Hematopoietic multipotent progenitor cell treated with erythropoietin and hydrocortisone succinate and interleukin-3 and kit ligand, for 6 days (in vitro differentiated cells): ENCODE measurements at places on chromosomes 4 and X.

DNA sequence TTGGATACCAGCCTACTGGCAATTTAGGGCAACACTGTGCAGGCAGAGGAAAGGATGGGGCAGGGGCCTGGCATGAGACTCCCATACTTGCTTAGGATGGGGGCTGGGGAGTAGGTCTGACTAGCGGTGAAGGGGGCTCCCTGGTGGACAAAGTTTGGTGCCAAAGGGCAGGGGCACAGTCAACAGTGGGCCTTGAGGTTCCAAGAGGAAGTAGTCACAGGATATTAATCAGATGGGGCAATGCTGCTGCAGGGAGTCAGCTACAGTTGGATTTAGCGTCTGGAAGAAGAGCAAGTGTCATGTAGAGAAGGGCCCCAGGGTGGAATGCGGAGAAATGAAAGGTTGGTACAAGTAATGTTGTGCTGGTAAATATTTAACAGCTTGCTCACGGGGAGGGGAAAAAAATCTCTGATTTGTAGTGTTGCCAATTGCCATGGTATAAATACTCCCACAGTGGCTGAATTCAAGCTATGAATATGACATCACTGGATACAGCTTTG lies 139.4 kb downstream of the PJA1 start:
- no peak for DNase-seq

GRCh38 chrX:140157611-140158010 lies 192.3 kb upstream of the CXorf66 start:
- no peak for DNase-seq

GRCh38 chr4:5812506-5813229 lies 80.2 kb downstream of the CRMP1 start:
- DNase-seq = peak; percentile 92

DNA sequence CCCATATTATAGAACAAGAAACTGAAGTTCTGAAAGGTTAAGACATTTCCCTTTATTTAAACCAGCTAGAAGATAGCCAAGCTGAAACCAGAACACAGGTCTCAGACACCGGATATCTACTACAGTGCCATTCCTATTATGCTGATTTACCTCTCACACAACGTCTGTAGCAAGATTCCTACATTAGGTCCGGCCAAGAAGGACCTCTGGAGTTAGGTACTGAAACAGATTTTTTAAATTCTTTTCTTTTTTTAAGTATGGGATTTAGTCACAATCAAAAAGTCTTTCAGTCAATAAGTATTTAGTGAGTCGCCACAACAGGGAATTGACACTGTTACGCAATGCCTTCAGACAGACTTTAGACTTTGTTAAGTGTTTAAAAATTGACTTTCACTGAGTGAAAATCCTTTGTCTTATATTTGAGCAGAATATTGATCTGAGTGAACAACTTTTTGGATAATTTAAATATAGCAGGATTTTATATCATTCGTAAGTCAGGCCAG lies 26.5 kb upstream of the SPANXN4 start:
- no peak for DNase-seq

GRCh38 chr4:105807496-105807895 lies 87.8 kb upstream of the NPNT start:
- no peak for DNase-seq

GRCh38 chr4:48109413-48110263 lies 24.4 kb downstream of the TXK start:
- DNase-seq = peak; percentile 79

GRCh38 chr4:24126776-24127175 lies 236.9 kb upstream of the PPARGC1A start:
- no peak for DNase-seq

DNA sequence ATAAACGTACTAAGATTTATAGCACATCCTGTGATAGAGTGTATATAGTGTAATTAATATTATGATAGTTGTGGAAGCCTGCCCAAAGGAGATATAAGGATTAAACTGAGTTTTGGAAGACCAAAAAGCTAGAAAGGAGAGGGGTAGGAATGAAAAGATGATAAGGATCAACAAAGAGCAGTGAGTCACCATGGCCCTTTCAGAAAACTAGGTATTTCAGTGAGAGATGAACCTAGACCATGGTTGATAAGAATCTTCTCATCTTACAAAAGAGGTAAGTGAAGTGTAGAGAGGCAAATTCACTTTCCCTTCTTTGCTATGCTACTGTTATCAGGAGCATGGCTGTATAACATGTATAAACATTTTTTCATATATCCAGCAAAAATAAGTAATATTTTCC lies 133.8 kb upstream of the PLAC1 start:
- DNase-seq = no peak

- no peak for DNase-seq
Measured at GRCh38 chr4:2672082-2672481, 84.1 kb downstream of the TNIP2 start.

DNA sequence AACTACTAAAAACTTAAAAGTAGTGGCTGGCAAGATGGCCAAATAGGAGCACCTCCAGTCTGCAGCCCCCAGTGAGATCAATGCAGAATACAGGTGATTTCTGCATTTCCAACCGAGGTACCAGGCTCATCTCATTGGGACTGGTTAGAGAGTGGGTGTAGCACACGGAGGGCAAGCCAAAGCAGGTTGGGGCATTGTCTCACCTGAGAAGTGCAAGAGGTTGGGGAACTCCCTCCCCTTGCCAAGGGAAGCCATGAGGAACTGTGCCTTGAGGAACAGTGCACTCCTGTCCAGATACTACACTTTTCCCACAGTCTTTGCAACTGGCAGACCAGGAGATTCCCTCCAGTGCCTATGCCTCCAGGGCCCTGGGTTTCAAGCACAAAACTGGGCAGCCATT lies 311.1 kb downstream of the PAPSS1 start:
- DNase-seq = no peak

- DNase-seq = no peak
Measured at GRCh38 chr4:74197080-74197479, 39.2 kb downstream of the MTHFD2L start.

GRCh38 chr4:137576446-137576845 lies 44.2 kb upstream of the PCDH18 start:
- DNase-seq = no peak

GRCh38 chr4:15194520-15194919 lies 192.2 kb downstream of the CPEB2 start:
- DNase-seq = no peak

- DNase-seq = no peak
Measured at GRCh38 chr4:73406548-73406875, 2.4 kb downstream of the ALB start.

- no peak for DNase-seq
Measured at GRCh38 chrX:1593286-1594271, 2.2 kb downstream of the AKAP17A start.
